GM13976 (cell line): ENCODE measurements at places on chromosomes 3 and 15.

GRCh38 chr3:172271386-172271976, 176.8 kb downstream of the GHSR start:
- no peak for DNase-seq

DNA sequence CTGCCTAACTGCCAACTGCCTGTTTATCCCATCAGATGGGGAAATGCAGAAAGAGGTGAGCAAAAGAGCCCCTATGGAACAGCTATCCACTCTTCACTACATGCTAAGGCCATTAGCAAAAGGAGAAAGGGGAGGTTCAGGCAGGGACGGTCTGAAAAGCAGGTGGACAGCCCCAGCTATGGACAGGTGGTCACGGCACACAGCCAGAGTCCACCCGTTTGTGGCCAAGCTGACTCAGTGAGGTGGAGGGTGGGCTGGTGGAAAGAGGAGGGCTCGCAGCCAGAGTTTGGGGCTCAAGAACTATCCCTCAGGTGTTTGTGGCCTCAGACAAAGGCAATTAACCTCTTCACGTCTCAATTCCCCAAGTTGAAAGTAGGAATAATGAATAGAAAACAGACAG, 148.9 kb upstream of the UBE2E1 start:
- no peak for DNase-seq

GRCh38 chr15:53962646-53963561, 15.3 kb upstream of the UNC13C start:
- DNase-seq = no peak

GRCh38 chr15:40909662-40910630, 15.7 kb downstream of the VPS18 start:
- no peak for DNase-seq

- no peak for DNase-seq
These were observed 79.3 kb upstream of the TCF12 start for GRCh38 chr15:56839099-56839498.

DNA sequence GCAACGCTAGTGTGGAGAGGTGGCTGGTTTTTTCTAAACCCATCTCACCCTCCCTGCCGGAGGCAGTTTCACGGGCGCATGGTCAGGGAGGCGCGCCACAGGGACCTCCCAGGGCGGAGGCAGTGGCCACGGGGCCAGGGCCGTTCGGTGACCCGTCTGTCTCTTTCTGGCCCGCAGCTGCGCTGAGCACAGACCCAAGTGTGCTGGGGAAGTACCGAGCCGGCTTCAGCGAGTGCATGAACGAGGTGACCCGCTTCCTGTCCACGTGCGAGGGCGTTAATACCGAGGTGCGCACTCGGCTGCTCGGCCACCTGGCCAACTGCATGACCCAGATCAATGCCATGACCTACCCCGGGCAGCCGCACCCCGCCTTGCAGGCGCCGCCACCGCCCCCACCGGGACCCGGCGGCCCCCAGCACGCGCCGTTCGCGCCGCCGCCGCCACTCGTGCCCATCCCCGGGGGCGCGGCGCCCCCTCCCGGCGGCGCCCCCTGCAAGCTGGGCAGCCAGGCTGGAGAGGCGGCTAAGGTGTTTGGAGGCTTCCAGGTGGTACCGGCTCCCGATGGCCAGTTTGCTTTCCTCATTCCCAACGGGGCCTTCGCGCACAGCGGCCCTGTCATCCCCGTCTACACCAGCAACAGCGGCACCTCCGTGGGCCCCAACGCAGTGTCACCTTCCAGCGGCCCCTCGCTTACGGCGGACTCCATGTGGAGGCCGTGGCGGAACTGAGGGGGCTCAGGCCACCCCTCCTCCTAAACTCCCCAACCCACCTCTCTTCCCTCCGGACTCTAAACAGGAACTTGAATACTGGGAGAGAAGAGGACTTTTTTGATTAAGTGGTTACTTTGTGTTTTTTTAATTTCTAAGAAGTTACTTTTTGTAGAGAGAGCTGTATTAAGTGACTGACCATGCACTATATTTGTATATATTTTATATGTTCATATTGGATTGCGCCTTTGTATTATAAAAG, 1.8 kb downstream of the HES1 start:
- peak; percentile 83 for DNase-seq

DNA sequence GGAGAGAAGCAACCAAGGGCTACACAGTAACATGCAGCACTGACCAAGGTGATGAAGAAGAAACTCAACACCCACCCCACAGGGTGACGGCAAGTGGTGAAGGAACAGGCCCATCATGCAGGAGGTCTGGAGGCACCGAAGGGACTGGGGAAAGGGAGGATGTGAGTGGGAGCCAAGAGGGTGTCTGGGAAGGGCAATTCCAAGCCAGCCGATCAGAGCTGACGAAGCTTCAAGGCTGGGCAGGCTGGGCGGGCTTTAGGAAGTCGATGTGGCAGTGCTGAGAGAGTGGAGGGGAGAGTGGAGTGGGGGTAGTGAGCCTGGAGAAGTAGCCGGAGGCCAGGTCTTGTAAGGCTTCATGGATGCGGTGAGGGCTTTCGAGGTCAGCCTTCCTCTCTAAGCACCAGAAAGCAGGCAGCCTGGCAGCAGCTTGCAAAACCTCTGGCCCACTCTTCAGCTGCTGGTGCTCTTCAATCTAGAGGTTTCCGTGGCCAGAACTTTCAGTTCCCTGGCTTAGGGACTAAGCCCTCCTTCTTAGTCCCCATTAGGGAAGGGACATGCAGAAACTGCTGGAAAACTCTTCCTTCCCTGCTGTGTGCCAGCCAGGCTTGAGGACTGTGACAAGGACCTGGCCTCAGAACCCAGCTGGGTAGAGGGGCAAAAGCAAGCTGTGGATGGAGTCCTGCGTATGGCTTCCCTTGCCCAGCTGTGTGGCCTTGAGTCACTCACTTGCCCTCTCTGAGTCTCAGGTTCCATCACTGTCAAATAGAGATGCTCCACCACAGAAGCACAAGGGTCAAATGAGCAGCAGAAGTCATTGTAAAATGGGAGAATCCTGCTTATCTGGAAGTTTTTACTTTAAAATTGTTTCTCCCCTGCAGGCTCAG, 72.1 kb downstream of the TLE3 start:
- no peak for DNase-seq

GRCh38 chr15:58138106-58138505, at the start of gene AQP9:
TSS of gene AQP9 (plus strand) at chr15:58138381. CDS start at chr15:58138566, 185 bp downstream.
- DNase-seq = no peak

DNA sequence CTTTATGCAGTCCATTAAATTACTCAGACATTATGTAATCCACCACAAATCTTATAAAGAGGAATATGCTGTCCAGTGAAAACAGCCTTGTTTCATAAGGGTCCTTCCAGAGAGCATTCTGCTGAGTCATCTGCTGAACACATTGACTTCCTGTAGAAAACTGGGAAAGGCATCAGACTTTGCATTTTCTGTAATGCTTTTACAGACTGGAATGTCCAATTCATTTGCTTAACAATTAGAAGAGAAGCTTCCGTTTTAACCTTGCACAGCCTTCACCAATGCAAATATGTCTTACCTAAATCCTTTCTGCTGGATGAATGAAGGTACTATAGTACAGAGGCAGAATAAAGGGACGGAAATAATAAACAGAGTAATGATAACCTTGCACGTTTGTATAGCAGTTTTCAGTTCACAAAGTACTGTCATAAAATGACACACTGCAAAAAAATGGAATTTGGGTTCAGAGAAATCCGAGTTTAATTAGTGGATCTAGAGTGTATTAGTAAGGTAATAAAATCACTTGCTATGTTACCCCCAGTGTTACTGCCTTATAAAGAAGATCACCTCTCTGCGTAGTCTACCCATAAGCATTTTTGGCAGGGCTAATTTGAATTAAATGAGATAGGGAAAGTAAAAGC, 301.5 kb downstream of the PYDC2 start:
- no peak for DNase-seq

DNA sequence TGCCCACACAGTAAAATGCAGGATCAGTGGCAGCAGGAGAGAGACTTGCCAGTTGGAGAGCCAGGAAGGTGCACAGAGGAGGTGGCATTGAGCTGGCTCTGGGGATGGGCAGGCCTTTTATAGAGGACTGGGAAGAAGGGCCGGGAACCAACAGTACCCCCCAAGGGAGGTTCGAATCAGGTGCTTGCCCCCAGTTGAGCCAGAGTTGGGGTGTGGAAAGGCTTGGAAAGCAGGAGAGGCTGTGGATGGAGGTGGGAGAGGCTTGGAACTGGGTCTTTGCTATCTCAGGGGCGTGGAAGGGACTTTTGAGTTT, 107.6 kb downstream of the KLF13 start:
- no peak for DNase-seq

GRCh38 chr15:89654847-89655805, at the start of gene KIF7:
TSS of gene KIF7 (minus strand) at chr15:89655467. CDS start at chr15:89652930, 2,537 bp downstream.
- peak; percentile 85 for DNase-seq

- no peak for DNase-seq
These were observed 63.8 kb downstream of the PEX5L start for GRCh38 chr3:179972881-179973423.

GRCh38 chr3:53536282-53536681, 41.9 kb downstream of the CACNA1D start:
- DNase-seq = no peak
